ENCODE measurements at places on chromosomes 7 and 10.
A peak's percentile ranks its signal among the peaks of the same experiment; 100 is the strongest.

- no peak for DNase-seq
These were observed 12.5 kb upstream of the HNRNPF start for GRCh38 chr10:43421519-43421918.

DNA sequence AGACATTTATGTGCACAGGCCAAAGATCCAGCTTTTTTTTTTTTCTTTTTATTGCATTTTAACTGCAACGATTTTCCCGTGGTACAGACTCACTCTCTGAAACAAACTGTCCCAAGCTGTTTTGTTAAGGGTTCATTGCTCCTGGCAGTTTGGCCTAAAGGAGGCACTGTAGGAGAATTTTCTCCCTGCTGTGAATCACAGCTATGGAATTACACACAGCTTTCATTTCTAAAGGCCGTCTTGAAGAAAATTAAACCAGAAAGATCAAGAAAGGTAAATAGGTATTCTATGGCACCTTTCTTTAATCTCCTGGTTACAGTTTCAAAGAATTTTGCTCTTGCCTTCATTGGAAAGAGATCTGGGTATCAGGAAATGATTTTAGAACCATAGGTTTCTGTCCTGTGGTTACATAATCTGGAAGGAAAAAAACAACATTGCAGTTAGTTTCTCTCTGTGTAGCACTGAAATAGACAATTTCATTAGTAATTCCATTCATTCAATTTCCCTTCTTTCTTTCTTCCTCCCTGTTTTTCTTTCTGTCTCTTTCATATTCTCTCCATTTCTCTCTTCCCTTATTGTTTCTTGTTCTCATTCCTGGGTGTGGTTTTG lies 51.2 kb downstream of the PDK4 start:
- peak; percentile 30 for DNase-seq

DNA sequence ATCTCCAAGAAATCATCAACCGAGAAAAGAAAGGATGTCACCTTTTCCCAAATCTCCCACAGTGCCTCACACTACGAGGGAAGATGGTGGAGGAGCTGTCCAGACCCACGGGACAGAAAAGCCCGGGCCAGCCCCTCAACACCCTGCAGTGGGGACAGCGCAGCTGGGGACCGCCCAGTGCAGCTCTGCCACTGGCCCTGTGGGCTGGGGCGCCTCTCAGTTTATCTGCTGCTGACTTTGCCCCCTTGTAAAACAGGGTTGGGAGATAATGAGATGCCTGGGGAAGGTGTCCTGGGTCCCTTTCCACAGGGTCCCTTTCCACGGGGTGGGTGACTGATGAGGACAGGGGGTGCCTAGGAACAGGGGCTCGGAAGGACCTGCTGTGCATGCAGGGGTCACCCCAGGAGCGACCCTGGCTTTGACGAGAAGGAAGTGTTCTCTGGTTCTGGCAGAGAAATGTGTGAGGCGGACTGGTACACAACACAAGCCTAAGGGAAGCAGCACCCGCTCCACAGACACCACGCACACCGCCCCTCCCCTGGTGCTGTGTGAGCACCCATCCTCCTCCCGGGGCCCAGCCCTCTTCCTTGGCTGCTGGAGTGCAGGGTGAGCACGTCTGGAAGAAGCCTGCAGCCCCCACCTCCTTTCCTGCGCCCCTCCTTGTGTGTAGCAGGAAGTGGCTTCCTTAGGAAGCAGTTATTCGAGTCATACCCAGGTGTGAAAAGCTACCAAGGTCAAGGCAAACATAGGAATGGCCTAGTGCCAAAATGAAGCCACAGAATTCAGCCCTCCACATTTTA lies 339.9 kb downstream of the DNAJB6 start:
- DNase-seq, result no peak

DNA sequence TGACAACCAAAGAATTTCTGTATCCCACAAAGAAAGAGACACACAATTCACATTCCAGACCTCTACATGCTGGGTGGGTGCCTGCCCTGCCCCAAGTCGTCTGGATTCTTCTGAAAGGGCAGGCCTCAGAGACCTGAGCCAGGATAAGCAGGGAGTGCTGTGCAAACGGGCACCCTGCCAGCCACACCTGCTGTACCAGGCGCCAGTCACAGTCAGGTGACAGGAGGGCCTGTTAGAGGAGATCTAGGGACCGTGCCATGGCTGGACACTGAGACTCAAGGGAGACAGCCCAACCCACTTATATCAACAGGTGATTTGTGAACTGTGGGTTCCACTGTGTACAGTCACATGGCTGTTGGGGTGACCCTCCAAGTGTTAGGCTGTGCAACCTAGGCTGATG lies 103.1 kb upstream of the AFAP1L2 start:
- peak; percentile 70 for DNase-seq

DNA sequence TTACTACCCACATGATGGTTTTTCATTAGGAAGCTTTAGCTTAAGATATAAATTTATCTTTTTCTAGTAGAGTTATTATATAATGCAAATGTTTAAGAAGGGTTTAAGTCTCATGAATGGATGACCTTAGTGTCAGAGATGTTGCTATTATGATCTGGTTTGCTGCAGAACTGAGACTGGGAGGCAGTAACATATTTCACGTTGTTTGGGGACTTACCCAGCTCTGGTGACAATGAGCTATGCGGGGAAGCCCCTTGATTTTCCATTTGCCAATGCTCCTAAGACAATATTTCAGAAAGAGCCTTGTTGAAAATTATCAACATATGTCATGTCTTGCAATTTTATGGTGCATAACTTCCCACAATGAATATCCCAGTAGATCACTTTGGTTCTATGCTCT lies 754.6 kb downstream of the REEP3 start:
- DNase-seq, result no peak

DNA sequence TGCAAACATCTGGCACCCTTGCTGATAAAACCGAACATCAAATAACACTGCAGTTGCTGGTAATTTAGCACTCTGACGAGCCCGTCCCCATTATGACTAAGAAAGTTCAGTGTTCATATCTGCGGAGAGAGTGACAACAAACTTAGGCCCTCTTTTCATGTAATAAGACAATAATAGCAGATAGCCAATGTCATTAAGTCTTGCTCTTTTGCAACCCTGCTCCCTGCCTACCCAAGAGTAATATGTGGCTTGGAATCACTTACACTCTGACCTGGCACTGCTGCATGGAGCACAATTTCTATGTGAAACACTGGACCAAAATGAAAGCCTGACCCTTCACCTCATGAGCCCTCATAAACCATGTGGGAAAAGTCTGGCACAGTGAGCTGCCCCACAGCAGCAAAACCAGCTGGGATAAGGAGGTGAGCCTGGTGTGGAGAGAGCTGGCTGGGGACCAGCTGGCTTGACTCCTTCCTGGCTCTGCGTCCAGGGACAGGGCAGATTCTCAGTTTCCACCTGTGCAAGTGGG lies 86.5 kb downstream of the HIPK2 start:
- DNase-seq, result peak; percentile 76

All from left cardiac atrium (tissue), 4 donors.